ENCODE measurements at places on chromosomes 7 and 10.

DNA sequence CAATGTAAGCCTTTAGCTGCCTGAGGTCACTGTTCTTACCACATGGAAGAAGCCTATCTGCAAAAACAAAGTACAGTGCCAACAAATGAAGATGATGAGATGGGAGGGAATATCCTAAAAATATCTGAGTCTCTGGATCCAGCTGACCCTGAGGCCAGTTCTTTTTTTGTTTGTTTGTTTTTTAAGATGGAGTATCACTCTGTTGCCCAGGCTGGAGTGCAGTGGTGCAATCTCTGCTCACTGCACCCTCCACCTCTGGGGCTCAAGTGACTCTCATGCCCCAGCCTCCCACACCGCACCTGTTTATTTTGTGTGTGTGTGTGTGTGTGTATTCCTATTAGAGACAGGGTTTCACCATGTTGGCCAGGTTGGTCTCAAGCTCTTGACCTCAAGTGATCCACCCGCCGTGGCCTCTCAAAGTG lies 44.9 kb downstream of the HYCC1 start:
- DNase-seq: no peak

DNA sequence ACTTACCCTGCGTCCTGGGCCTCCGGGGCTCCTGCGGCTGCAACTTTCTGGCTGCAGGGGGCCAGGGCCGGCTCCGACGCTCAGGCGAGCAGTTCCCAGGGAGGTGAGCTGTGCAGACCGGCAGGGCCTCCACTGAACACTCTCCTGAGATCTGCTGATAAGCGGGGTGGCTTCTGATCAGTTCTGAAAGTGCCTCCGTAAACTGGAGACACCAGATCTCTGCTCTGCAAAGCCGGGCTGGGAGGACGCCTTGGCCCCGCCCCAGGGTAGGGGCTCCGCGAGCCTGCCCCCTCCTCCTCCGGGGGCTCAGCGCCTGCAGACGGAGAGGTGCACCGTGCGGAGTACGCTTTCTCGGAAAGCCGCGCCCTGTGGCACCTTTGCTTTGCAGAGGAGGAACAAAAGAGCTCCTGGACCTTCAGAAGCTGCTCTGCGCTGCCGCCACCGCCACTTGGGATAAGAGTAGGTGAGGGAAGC lies 141.3 kb upstream of the VKORC1L1 start:
- DNase-seq: no peak

DNA sequence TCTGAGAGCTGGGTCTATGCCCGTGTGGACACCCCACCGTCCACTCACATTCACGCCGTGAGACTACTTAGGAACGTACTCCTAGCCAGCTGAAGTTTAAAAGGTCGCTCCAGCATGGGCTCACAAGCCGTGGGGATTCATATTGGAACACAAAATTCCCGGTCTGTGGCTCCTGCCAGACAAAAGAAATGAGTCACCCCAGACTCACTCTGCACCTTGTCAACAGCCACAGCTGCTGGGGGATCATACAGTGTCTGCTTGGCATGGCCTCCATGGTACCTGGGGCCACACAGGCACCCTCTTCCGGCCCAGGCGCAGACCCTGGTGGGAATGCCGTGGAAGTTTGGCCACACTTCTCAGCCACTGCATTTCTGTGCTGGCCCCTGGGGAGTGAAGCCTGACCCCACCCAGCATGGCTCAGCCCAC lies 228.4 kb downstream of the DNAJB6 start:
- DNase-seq: no peak

DNA sequence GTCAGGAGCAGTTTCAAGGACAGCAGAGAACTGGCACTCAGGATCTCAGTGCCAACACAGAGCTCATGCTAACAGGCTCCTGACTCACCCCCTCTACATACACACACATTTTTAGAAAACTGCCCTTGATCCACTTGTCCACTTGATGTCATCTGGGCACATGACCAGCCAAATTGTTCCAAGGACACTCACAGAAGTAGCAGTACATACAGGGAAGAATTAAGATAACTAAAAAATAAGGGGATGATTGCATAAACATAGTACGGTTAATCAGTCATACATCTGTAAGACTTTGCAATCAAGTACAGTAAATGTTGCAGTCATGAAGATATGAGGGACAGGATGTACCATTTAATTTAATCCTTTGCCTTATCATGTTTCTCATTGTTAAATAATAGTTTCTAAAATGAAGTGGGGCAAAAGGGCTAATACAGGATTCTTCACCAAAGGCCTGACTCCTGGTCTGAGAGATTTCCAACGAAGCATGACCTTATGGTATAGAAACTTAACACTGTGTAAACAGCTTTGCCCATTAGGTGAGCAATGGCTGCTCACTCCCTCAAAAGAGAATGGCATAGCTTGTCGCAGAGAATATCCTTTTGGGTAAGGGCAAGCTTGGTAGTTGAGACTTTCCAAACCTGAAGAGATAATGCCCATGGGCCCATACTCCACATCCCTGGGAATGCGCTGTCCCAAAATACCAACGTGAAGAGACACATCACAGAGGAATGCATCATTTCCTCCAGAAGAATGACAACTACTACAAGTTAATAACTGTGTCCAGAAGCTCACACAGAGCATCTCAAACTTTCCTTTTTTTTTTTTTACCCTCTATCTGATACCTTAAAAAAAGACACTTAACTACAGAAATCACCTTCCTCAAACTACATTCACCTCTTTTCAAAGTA lies 94.1 kb downstream of the ARMH3 start:
- no peak for DNase-seq

DNA sequence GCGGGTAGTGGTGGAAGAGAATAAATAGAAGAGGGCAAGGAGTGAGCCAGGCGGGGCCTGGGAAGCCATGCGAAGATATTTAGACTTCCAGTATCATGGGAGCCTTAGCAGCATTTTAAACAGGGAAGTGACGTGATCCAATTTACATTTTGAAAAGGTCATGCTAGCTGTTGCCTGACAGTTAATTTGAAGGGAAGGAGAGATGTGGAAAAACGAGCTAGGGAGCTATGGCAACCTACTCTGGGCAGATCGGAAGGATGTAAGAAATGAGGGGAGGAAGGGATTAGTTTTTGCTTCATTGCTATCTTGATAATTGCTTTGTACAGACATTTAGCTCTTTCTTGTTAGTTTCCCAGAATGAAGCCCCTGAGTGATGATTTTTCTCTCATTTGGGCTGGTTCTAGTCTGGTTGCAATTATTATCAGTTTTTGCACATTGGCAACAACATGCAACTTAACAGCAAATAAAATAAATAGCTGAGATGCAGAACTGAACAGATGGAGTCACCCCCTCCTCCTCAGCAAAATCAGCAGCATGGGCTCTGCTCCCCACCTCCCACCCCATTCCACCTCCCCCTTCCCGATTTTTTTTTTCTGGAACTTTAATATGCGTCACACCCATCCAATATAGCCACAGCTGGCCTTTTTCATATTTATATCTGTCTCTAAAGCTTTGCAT lies 13.0 kb upstream of the CALU start:
- DNase-seq: no peak
